ENCODE measurements at places on chromosomes 6 and 20.

- DNase-seq = no peak
Observed at GRCh38 chr6:126945812-126946360, 172.6 kb upstream of the RSPO3 start.

GRCh38 chr6:42979523-42980177 is 669 bp upstream of the PEX6 start:
- DNase-seq = no peak

- DNase-seq = no peak
Observed at GRCh38 chr20:18016772-18017171, 40.9 kb downstream of the OVOL2 start.

DNA sequence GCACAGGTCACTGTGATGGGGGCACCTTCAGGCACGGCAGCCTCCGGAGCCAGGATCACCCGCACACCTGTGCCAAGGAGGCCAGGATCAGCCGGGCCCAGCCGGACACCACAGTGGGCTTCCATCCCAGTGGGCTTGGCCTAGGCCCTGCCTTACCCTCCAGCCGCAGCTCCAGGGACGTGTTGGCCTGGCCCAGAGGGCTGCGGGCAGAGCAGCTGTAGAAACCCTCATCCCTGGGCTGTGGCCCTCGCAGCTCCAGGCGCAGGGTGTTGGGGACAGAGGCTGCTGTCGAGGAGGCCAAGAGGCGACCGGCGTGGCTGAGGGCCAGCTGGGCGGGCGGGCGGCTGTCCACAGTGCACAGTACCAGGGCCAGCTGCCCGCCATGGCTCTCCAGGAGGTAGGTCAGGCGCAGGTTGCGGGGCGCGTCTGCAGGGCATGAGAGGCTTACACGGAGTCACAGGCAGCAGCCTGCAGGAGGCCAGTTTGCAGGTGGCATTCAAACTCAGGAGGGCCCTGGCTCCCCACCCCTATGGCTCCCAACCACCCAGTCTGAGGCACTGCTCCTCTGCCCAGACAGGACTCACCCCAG is 11.0 kb upstream of the ADAM33 start:
- DNase-seq = no peak

- no peak for DNase-seq
Observed at GRCh38 chr6:20640181-20640580, 105.9 kb downstream of the CDKAL1 start.

- DNase-seq = no peak
Observed at GRCh38 chr6:501891-502601, 110.5 kb downstream of the IRF4 start.

DNA sequence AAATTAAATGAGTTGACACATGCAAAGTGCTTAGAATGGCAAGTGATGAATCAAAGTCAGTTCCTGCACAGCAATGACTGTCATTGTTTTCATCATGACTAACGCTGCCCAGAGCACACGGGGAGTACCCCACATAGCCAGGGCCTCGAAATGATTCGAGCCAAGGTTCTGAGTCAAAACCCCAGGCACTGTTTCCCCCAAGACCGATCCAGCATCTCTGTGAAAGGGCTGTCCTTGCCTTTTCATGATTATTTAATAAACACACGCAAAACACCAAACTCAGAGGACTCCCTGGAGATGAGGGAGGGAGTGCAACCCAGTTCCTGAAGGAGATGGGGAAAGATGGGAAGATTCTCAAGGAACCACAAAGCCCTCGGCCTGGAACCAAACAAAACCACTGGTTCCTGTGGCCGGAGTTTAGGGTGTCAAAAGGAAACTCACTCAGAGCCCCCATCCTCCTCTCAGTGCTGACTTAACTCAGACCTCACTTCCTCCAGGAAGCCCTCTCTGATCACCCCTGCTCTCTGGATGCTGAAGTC is 3.8 kb downstream of the PREX1 start:
- no peak for DNase-seq

GRCh38 chr6:134517145-134517658 is 199.3 kb upstream of the SGK1 start:
- DNase-seq = no peak

DNA sequence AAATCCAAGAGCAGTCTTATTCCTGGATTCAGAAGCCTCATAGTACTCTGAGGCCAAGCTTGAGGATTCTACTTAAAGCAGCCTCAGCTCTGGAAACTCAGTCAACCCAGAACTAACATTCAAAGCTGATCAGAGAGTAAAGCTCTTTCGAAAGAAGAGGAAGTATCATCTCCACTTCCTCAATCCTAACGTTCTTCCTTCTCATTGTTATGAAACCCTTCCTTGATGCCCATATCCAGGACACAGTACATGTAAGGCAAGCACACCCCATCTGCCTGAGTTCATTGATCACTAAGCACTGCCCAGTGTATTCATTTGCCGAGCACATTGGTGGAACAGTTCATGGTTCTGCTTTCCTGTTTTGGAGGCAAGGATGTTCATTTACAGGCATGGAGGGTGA is at the start of gene IPCEF1:
TSS of gene IPCEF1 (minus strand) at position 114 of the 400 bp plus-strand sequence. CDS start 90,856 bp downstream, outside the sequence.
- DNase-seq = no peak

- peak; percentile 18 for DNase-seq
Observed at GRCh38 chr6:147709396-147710272, 201.1 kb downstream of the SAMD5 start.

GRCh38 chr20:64232794-64233193 is 22.8 kb upstream of the PCMTD2 start:
- DNase-seq = peak; percentile 21

GRCh38 chr20:48142516-48142773 is 357.2 kb upstream of the SULF2 start:
- DNase-seq = no peak

DNA sequence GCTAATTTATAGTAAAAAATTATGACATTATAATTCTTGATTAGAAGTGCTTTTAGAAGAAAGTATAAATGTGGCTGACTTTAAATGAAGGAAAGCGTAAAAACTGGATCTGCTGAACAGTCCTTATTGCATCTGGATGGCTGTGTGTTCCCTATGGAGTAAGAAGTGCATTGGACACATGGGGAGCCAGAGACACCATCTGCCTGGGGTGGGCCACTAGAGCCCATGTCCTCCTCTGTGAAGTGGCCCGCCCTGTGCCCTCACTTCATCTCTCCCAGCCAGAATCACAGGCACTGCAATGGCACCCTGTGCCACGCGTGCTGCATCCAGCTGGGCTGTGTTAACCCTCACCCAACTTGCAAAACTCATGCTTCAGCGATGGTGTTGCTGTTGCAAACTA is 13.2 kb upstream of the SFT2D1 start:
- no peak for DNase-seq

DNA sequence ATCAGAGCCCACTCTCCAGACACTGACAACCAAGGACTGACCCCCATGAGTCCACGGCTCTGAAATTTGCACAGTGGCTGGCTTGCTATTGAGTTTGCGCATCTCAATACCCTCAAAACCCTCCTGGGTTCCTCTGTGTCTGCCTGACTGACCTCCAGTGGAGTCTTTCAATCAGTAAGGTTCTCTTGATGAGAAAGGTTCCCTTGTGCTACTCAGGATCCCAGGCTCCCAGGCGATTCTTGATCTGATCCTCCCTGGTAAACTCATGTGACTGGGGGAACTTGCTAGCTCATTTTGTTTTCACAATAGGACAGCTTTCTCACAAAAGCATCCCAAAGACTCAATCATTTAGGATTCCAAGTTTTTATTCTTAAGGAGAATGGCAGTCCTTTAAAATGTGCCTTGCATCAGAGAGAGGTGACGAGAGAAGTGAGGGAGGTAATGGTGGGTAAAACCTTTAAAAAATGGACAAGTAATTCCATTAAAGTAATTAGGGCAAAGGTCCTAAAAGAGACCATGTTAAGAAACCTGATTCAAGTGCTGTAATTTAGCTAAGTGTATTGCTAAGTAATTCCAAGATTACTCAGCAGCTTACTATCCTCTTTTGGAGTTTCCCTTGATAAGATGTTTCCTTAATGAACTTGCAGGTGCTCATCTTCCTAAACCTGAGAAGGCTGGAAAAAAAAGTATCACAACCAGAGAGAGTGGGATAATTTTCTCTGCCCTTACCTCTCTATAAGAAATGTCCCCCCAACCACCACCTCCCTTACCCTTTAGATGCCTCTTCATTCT is 304.7 kb upstream of the SGK1 start:
- DNase-seq = no peak

GRCh38 chr20:38184101-38184500 is 19.0 kb upstream of the TGM2 start:
- DNase-seq = no peak

DNA sequence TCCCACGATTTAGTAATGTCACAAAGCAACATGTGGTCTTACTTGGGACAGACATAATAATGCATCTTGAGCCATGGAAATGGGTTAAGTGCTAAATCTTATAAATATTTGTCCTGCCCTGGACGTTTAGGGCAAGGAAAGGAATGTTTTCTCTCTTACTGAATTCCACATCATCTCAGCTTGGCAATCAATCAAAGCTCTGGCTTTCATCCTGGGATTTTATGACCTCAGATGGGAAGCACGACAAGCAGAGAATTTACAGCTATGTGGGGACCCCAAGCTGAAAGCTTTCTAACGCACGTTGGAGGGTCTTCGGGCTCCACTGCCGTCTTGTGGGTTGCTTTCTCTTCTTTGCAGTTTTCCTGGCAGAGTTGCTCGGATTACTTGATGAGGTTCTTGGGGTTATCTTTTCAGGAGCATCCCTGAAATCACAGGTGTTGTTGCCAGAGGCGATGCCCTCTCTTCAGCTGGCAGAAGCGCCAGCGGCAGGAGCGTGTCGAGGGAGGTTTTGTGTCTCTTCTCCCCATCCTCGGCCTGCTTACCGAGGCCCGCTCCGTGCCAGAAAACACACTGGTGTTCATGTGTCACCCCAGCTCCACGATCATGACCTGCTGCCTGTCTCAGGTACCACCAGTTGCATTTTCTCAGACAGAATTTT is 73.4 kb upstream of the FRMD1 start:
- DNase-seq = no peak

DNA sequence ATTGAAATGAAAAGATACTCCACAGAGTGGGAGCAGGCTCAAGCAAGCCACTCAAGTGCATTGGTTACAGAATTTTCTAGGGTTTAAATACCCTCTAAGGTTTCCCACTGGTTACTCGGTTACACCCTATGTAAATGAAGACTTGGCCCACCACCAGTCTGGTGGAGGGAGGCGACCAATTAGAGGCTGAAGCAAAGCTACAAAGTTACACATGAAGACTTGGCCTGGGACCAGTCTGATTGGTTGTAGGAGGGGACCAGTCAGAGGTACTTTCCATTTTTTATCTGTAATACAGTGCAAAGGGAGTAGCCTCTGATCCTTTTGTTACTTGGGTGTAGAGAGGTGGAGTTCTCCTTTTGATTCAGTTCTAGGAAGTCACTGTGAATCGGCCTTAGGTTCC is 7.6 kb downstream of the SRSF12 start:
- no peak for DNase-seq

GRCh38 chr20:59737816-59738215 is 133.5 kb downstream of the PHACTR3 start:
- DNase-seq = no peak

- DNase-seq = no peak
Observed at GRCh38 chr6:88004707-88005106, 42.9 kb upstream of the SPACA1 start.

DNA sequence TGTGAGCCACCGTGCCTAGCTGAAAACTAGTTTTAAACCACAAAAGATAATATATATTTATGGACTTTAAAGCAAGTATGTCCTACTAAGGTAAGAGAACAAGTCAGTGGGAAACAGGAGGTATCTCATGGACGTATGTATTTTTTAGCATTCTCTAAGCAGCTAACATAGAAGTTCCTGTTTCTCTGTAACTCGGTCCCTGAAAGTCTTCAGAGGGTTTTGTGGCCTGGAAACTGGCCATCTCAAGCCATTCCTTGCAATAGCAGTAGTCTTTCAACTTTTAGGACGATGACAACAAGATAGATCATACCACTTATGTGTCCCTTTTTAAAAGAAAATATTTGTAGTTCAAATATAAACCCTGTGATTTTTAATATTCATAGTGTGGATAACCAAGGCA is 95.6 kb upstream of the RALGAPA2 start:
- no peak for DNase-seq

- no peak for DNase-seq
Observed at GRCh38 chr20:21523895-21524294, 10.0 kb upstream of the NKX2-2 start.

GRCh38 chr6:141675957-141676356 is 456.8 kb upstream of the GJE1 start:
- DNase-seq = no peak

DNA sequence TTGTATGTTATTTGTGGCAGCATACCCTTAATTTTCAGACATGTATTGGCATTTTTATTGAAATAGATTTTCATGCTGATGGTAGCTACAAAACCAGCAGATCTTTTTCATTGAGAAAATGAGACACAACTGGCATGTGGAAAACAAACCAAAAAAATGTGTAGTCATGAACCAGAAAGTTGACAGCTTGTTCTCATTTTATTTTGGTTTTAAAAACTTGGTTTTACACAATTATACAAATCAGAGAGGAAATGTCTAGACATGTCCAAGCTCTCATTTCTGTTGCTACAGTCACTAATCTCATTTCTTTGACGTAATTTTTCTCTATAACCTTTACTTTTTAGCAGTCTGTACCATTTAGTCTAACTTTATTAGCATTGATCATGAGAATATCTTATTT is 85.4 kb downstream of the GRIK2 start:
- DNase-seq = no peak

- DNase-seq = no peak
Observed at GRCh38 chr6:140923048-140923447, 1209.7 kb upstream of the GJE1 start.

GRCh38 chr6:165701005-165701404 is 38.0 kb upstream of the PDE10A start:
- DNase-seq = no peak

GRCh38 chr20:39358052-39358451 is 395.9 kb downstream of the DHX35 start:
- no peak for DNase-seq

DNA sequence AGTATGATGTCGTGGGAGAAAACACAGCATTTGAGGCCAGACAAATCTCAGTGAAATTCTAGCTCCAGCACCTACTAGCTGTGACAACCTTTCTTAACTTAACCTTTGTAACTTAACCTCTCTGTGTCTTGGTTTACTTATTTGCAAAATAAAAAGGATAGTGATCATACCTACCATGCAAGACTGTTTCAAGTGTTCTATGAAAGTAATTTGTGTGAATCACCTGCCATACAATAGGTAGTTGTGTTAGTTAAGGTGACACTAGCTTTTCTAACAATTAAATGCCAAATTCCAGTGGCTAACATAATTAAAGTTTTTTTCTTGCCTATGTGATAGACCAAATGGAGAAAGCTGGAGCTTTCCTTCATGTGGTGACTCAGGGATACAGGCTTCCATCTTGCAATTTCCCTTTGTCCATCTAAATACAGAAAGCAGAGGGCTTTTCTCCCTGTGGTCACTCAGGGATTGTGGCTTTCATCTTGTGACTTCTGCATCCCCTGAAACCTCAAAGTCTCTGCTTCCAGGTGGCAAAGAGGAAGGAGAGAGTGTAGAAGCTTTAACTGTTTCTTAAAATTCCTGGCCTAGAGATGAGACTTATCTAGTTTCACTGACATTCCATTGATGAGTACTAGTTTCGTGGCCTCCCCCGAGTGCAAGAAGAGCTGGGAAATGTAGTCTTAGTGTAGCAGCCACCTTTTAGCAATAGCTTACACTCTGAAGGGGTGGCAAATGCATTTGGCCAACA is 311.4 kb downstream of the CLIC5 start:
- no peak for DNase-seq

- DNase-seq = no peak
Observed at GRCh38 chr6:122817766-122818165, 28.7 kb downstream of the SMPDL3A start.

Measured in erythroblast (primary cell).